ENCODE measurements at places on chromosomes 3 and 15. TPM values are rescaled to one million over a fixed set of nuclear protein-coding genes. Genes with fewer than 3 reads are reported as not detected.
A peak's percentile ranks its signal among the peaks of the same experiment; 100 is the strongest.

DNA sequence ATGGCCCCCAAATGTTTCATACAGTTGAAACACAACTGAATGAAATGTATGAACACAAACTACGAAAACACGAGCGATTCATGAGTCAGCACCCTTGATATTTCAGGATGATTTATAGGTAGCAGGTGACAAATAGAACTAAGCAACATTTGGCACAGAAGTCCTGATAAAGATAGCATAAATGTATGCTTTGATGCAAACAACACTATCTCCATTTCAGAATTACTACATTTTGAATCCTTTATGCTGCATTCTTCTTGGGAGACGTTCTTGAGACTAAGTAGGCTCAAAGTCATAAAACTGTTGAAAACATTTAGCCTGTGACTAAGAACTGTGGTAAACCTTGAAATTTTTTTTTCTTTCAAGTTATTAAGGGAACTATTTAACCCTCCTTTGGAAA, 200.3 kb upstream of the ICE2 start:
- DNase-seq, result no peak
- H3K4me1 ChIP-seq, result peaks cover 3% of the 10 kb centered on the region
- no peaks in the 10 kb centered on the region for H3K27me3 ChIP-seq
- H3K4me3 ChIP-seq, result no peak overlapping the region

GRCh38 chr3:172447611-172448579, at the start of gene GHSR:
TSS of gene GHSR (minus strand) at chr3:172448456. CDS start at chr3:172448413, 43 bp downstream.
- H3K4me3 ChIP-seq, result no peak within 1 kb of the TSS
- no peaks in the 10 kb centered on the region for H3K4me1 ChIP-seq
- H3K27ac ChIP-seq, result no peak within 1 kb of the TSS
- peaks cover 91% of the 10 kb centered on the region for H3K27me3 ChIP-seq

DNA sequence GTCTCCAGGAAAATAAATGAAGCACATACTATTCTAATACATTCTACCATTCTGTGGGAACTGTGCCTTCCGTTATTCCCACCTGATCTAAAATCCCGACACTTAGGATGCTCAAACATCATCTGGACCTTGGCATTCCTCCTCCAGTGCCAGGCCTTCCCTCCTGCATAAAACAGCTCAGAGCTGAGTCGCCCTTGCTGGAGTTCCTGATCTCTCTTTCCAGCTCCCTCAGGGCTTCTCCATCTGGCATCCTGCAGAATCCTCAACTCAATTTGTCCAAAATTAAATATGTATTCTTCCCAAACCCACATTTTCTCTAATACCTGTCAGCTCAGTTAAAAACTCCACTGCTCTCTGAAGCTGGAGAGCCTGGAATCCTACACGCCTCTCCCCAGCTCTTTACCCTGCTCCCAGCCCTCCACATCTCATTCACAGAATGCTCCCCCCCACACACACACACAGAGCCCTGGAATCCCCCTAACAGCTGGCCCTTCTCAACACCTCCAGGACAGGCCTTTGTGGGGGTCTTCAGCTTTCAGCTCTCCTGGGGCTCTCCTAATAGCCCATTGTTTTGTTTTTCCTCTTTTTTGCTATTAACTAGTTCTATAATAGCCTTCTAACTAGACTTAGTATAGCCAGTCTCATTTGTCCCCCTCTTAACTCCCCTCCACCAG, 78.5 kb downstream of the HMG20A start:
- DNase-seq, result peak; percentile 11
- peak overlapping the region; percentile 76 for H3K27ac ChIP-seq
- H3K4me3 ChIP-seq, result no peak overlapping the region

DNA sequence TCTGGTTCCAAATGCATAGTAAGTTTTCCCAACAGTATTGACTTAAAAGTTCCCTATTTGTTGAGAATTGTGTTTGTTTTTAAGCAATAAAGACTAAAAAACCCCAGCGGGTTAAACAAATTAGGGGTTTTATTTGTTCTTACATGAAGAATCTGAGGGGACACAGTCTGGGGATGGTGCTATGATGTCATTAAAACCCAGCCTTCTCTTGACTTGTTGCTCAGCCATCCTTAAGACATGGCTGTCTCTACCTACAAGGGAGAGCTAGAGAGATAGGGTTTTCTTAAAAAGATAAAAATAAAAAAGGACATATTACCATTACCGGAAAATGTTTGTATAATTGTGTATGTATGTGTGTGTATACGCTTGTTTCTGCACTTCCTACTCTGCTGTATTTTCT, 11.7 kb upstream of the ARL14 start:
- H3K27ac ChIP-seq, result no peak overlapping the region
- H3K27me3 ChIP-seq, result no peaks in the 10 kb centered on the region
- H3K4me3 ChIP-seq, result no peak overlapping the region
- peaks cover 4% of the 10 kb centered on the region for H3K4me1 ChIP-seq
- DNase-seq, result no peak

- no peaks in the 10 kb centered on the region for H3K4me1 ChIP-seq
- no peak overlapping the region for H3K4me3 ChIP-seq
- no peak for DNase-seq
Observed at GRCh38 chr3:180383332-180384020, 218.5 kb upstream of the TTC14 start.

DNA sequence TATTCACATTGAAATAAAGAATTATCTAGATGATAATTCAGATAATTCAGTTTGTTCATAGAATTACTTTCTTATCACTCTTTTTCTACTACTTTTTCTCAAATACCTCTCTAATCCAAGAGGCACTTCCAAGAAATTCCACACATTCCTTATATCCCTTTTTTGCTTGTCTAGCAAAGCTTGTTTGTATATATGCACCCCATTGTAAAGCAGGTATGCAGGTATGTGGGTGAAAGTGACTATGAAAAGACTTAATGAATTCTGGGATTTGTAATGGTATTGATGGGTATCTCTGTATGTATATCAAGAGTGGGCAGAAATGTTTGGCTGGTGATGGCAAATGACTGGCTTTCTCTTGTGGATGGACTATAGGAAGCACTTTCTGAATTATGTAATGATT, 94.1 kb upstream of the FGF7 start:
- no peak overlapping the region for H3K27ac ChIP-seq
- H3K36me3 ChIP-seq, result peaks cover 11% of the 10 kb centered on the region
- no peaks in the 10 kb centered on the region for H3K27me3 ChIP-seq
- H3K4me3 ChIP-seq, result no peak overlapping the region

ACKR4 gene
- total RNA-seq, result not detected

SH2D7 gene
- total RNA-seq, result not detected

PRR23A gene
- total RNA-seq, result not detected

Data from mesothelial cell of epicardium (in vitro differentiated cells).